ENCODE measurements at places on chromosomes 11 and 22.

- no peaks in the 10 kb centered on the region for H3K27me3 ChIP-seq
- DNase-seq = no peak
- no peaks in the 10 kb centered on the region for H3K36me3 ChIP-seq
- H3K4me1 ChIP-seq = no peaks in the 10 kb centered on the region
- H3K4me3 ChIP-seq = no peak overlapping the region
These were observed 26.3 kb downstream of the MAP6 start for GRCh38 chr11:75642402-75643113.

GRCh38 chr11:28105869-28106268 is 2.1 kb downstream of the KIF18A start:
- no peak overlapping the region for H3K4me3 ChIP-seq
- H3K36me3 ChIP-seq = no peaks in the 10 kb centered on the region
- no peak overlapping the region for H3K27ac ChIP-seq
- no peak for DNase-seq

GRCh38 chr22:49645257-49645656 is 182.4 kb downstream of the BRD1 start:
- H3K4me1 ChIP-seq = no peaks in the 10 kb centered on the region
- H3K4me3 ChIP-seq = no peak overlapping the region
- H3K27me3 ChIP-seq = no peaks in the 10 kb centered on the region
- H3K27ac ChIP-seq = no peak overlapping the region
- DNase-seq = no peak

DNA sequence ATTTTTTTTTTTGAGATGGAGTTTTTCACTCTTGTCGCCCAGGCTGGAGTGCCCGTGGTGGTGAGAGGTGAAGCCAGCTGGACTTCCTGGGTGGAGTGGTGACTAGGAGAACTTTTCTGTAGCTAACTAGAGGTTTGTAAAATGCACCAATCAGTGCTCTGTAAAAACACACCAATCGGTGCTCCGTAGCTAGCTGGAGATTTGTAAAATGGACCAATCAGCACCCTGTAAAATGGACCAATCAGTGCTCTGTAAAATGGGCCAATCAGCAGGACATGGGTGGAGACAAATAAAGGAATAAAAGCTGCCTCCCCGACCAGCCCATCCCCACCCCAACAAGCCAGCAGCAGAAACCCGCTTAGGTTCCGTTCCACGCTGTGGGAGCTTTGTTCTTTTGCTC is 4.4 kb upstream of the RAPSN start:
- H3K4me3 ChIP-seq = no peak overlapping the region
- H3K4me1 ChIP-seq = no peaks in the 10 kb centered on the region
- H3K36me3 ChIP-seq = no peaks in the 10 kb centered on the region
- DNase-seq = no peak

GRCh38 chr22:22386602-22387385 is 121.7 kb downstream of the ZNF280B start:
- no peaks in the 10 kb centered on the region for H3K36me3 ChIP-seq
- H3K4me3 ChIP-seq = no peak overlapping the region
- no peak for DNase-seq
- no peaks in the 10 kb centered on the region for H3K27me3 ChIP-seq
- H3K4me1 ChIP-seq = no peaks in the 10 kb centered on the region
- no peak overlapping the region for H3K27ac ChIP-seq

DNA sequence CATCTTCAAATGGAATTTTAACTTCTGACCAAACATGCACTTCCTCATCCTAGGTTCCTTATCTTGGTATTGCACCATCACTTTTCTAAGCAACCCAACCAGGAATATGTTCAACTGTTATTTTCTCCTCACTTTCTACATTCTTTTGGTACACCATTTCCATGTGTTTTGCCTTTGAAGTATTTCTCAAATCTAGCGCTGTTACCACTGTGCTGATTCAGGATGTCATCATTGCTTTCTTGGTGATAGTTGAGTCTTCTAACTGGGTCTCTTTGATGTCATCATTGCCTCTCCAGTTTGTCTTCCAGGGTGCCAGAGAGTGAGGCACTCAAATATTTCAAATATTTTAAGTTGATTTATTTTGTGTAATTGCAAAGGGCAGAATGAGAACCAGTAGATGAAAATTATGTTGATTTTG is 47.5 kb downstream of the HORMAD2 start:
- H3K4me1 ChIP-seq = no peaks in the 10 kb centered on the region
- H3K27ac ChIP-seq = no peak overlapping the region
- no peaks in the 10 kb centered on the region for H3K36me3 ChIP-seq
- no peak overlapping the region for H3K4me3 ChIP-seq
- H3K27me3 ChIP-seq = no peaks in the 10 kb centered on the region
- DNase-seq = no peak

- H3K27ac ChIP-seq = no peak overlapping the region
- no peaks in the 10 kb centered on the region for H3K27me3 ChIP-seq
- no peak for DNase-seq
- H3K4me3 ChIP-seq = no peak overlapping the region
These were observed 198.8 kb downstream of the FAT3 start for GRCh38 chr11:92423115-92424034.

GRCh38 chr11:60946601-60947264 is 5.2 kb downstream of the SLC15A3 start:
- H3K27ac ChIP-seq = no peak overlapping the region
- H3K36me3 ChIP-seq = no peaks in the 10 kb centered on the region
- no peaks in the 10 kb centered on the region for H3K27me3 ChIP-seq
- DNase-seq = no peak

DNA sequence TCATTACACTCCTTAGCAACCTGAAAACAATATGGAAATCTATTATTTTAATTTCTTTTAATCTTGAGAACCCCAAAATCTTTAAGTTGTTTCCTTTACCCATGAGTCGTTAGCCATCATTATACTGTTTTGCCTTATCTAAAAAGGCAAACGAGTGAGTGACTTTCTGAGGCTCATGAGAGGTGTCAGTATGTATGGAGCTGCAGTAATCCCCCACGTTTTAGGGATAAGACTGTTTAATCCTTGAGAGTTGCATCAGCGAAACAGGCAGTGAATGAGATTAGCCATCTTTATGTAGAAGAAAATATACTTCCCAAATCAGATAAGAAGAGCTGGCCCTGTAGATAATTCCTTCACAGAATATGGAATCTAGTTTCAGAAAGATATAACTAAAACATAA is 1147.0 kb downstream of the DLG2 start:
- H3K27me3 ChIP-seq = no peaks in the 10 kb centered on the region
- no peak overlapping the region for H3K4me3 ChIP-seq

DNA sequence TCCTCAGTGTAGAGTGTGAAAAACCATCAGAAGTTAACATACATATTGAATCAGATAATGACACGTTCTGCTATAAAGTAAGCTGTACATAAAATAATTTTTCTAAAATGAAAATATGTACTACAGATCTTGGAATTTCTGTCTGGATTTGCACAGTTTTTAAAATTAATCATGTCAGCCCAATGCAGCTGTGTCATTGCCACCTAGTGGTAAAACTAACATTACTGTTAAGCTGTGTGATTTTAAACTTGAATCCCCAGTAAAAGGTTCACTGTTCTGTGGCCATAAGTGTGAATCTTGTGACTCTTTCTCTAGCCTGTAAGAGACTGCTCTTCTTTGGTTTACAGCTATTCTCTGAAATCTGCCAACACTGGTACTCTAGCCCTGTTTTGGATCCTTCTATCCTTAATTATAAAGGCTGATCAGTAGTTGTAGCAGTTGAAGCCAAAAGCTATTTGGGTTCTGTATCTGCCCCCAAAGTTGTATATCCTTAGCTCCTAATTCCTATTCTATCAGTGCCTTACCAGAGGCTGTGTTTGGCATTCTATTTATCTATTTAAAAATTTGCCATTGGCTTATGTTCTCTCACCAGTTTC is 4.0 kb downstream of the JRKL start:
- H3K36me3 ChIP-seq = no peaks in the 10 kb centered on the region
- DNase-seq = no peak

DNA sequence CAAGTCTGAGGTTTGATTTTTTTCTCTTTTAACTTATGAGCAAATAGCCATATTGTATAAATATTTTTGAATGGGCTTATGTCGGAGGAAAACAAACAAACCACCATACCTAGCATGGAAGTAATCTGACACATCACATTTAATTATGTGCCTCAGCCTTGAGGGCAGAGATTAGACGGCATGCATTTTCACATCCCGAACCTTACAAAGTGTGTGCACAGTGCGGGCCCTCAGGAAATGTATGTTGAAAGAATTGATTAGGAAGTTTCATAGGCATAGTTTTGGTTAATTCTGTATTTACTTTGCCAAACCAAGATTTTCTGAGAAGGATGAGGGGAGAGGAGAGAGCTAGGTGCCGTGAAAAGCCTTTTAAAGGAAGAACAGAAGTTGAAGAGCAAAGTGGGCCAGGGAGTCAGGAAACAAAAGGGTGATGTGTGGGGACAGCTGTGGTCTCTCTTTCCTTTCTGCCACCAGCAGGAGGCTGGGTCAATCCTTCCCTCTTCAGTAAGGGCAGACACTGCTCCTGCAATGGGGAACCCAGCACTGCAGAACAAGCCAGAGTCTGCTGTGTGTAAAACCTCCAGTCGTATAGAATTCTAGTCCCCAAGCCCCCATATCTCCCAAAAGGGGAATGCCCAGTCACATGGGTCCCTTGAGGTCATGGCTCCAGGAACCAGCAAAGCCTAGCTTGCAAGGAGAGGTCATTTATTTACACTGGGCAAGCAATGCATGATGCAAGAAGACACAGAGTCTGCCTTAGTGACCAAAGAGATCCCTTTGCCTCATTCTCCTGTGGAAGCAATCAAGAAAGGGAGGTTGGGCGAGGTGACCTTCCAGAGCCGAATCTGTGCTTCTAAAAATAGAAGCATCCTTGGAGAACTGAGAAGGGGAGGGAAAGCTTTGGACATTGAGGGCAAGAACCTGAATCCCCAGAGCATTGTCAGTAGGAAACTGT is 71.1 kb upstream of the OLFML1 start:
- DNase-seq = no peak
- no peaks in the 10 kb centered on the region for H3K4me1 ChIP-seq
- H3K27me3 ChIP-seq = no peaks in the 10 kb centered on the region
- no peak overlapping the region for H3K27ac ChIP-seq
- H3K36me3 ChIP-seq = no peaks in the 10 kb centered on the region

DNA sequence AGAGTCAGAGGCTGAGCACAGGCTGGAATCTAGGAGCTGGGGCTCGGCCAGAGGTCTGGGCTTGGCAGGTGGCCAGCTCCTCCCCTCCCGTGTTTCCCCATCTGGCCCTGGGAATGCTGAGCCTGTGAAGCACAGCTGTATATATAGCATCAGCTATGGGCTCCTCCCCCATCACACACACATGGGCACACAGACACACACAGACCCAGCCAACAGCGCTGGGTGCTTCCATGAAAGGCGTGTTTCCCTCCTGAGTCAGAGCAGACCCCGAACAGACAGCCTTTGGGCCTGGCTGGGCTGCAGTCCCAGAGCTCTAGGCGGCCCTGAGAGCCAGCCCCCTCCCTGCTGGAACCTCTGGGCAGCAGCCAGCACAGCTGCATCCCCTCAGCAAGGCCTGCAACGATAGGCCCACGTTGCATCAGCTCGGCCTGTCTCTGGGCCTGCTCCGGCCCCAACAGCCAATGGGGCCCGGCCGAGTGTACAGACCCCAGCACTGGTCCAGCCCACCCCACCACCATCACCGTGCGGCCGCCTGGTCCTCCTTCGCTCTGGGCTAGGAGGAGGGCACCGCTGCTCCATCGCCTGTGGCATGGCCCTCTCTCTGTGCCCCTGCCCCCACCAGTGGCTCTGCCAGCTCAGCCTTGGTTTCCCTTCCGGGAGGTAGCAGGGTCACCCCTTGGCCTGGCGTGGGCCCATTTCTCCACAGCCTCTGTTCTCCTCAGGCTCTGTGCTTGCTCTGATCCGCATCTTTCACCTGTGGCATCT is 7.6 kb upstream of the SERPINH1 start:
- peak overlapping the region; percentile 77 for H3K27ac ChIP-seq
- H3K4me1 ChIP-seq = no peaks in the 10 kb centered on the region
- H3K36me3 ChIP-seq = no peaks in the 10 kb centered on the region
- H3K27me3 ChIP-seq = no peaks in the 10 kb centered on the region
- H3K4me3 ChIP-seq = no peak overlapping the region
- DNase-seq = peak; percentile 72

GRCh38 chr11:10394229-10395101 is 60.6 kb upstream of the AMPD3 start:
- no peaks in the 10 kb centered on the region for H3K27me3 ChIP-seq
- H3K4me3 ChIP-seq = no peak overlapping the region
- no peak for DNase-seq
- no peaks in the 10 kb centered on the region for H3K4me1 ChIP-seq
- H3K27ac ChIP-seq = no peak overlapping the region
- H3K36me3 ChIP-seq = no peaks in the 10 kb centered on the region

DNA sequence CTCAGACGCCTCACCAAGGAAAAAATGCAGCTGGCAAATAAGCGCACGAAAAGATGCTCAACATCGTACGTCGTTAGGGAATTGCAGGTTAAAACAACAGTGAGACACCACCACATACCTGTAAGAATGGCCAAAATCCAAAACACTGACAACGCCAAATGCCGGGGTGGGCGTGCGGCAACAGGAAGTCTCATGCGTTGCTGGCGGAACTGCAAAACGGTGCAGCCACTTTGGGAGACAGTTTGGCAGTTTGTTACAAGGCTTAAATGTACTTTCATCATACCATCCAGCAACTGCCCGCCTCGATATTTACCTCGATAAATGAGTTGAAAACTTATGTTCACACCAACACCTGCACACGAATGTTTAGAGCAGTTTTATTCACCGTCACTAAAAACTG is 7.5 kb upstream of the CTSD start:
- H3K27me3 ChIP-seq = no peaks in the 10 kb centered on the region
- no peak overlapping the region for H3K4me3 ChIP-seq
- peak overlapping the region; percentile 7 for H3K27ac ChIP-seq
- H3K36me3 ChIP-seq = no peaks in the 10 kb centered on the region

DNA sequence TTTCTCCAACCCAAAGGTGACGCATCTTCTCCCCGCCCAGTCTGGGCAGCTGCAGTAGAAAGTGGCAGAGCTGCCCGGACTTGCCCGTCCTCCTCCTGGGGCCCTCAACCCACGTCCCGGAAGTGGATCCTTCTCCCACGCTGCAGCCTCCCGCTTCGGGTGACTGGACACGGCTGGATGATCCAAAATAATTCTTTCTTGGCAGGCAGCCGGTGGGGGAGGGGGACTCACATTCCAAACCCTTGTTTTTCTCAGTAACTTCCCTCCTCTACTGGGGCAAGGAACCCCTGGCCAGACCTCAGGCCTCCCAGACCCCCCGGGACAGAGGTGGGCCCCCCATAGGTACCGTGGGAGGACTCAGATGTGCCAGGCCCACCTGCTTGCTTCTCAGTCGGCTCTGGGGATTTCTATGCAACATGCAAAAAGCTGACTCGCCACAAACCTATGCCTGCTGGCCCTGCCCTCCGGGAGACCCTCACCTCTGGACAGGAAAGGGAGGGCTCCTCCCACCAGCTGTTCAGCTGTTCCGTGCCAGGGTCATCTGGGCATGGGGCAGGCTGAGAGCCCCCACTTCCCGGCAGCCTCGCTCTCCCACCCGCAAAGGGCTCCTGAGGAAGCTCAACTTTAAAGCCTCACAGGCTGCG is 1.4 kb downstream of the PLXNB2 start:
- DNase-seq = peak; percentile 91
- peak overlapping the region; percentile 93 for H3K27ac ChIP-seq
- H3K4me1 ChIP-seq = peaks cover 46% of the 10 kb centered on the region
- peak overlapping the region; percentile 91 for H3K4me3 ChIP-seq

GRCh38 chr11:117052196-117053149 is 45.8 kb downstream of the SIK3 start:
- no peak for DNase-seq
- H3K27ac ChIP-seq = no peak overlapping the region
- no peak overlapping the region for H3K4me3 ChIP-seq
- no peaks in the 10 kb centered on the region for H3K4me1 ChIP-seq
